Eye (tissue), 1 donor: ENCODE measurements at places on chromosomes 7 and 10.

DNA sequence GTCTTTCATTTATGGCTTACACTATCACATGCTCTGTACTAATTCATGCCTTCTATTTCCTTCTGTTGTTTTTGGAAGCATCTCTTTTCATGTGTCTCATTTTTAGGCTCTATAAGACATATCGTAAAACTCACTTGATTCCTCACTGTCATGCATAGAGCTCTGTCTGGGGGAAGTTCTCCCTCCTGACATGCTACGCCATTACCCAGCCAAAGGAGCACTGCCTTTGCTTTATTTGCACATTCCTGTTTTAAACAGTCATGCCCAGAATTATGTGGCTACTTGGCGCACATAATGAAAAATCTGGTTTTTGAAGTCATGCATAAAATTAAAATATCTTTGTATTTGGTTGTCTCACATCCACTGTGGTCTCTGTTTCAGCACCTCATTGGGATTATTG, 17.6 kb upstream of the AKR1C3 start:
- DNase-seq, result no peak

DNA sequence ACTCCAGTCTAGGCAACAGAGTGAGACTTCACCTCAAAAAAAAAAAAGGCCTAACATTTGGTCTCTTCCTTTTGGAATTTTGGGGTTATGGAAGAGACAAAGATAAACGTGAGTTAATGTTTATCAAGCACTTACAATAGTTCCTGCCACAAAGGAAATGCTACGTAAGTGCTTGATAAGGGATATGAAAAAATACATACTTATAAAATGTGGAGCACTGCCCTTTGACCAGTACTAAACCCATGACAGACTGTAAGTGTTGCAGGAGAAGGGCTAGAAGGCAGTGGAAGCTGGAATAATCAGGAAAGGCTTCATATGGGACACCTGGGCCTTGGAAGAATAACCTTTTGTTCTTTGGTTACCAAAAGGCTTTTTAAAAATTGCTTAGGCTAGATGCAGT, 25.5 kb downstream of the TMEM248 start:
- no peak for DNase-seq

GRCh38 chr7:120436487-120437060, 163.6 kb downstream of the KCND2 start:
- DNase-seq, result no peak

DNA sequence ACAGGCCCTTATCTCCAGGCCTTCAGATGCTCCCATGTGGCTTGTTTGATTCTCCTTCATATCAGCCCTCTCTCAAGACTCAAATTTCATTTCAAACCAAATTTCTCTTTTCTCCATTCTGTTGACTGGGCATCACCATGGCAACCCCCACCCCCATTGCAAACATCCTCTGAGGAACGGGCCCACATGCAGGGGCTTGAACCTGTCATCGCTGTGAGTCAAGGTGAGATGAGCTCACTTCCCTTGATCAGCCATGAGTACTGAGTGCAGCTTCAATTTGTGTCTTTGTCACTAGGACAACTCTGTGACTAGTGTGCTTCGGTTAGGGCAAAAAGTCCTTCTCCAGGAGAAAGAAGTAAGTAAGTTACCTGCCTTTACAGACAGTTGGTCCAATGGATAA, 41.9 kb downstream of the CALML3 start:
- DNase-seq, result no peak

- DNase-seq, result peak; percentile 75
These were observed 176.2 kb upstream of the NOBOX start for GRCh38 chr7:144579687-144580086.

DNA sequence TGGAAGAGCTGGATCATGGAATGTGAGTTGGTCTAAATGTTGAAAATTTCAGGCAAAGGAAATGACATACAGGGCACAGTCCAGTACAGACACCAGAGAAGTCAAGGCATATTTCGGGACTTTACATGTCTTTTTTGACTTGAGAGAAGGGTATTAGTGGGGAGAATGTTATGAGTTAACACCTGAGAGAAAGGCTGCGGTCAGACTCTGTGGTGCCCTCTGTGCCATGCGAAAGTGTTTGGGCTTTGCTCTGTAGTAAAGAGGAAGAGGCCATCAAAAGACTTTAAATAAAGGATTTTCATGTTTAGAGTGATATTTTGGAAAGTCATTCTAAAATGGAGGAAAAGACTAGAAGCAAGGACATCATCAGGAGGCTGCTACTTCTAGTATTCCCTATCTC, 607.4 kb downstream of the CCSER2 start:
- no peak for DNase-seq

- DNase-seq, result no peak
These were observed 172.5 kb downstream of the CCDC7 start for GRCh38 chr10:32618482-32618881.

GRCh38 chr10:73097305-73097670, 622 bp upstream of the P4HA1 start:
- DNase-seq, result no peak

GRCh38 chr7:43584195-43584586, 1.3 kb downstream of the STK17A start:
- DNase-seq, result peak; percentile 41

GRCh38 chr7:13201628-13202027, 514.2 kb downstream of the ARL4A start:
- no peak for DNase-seq

DNA sequence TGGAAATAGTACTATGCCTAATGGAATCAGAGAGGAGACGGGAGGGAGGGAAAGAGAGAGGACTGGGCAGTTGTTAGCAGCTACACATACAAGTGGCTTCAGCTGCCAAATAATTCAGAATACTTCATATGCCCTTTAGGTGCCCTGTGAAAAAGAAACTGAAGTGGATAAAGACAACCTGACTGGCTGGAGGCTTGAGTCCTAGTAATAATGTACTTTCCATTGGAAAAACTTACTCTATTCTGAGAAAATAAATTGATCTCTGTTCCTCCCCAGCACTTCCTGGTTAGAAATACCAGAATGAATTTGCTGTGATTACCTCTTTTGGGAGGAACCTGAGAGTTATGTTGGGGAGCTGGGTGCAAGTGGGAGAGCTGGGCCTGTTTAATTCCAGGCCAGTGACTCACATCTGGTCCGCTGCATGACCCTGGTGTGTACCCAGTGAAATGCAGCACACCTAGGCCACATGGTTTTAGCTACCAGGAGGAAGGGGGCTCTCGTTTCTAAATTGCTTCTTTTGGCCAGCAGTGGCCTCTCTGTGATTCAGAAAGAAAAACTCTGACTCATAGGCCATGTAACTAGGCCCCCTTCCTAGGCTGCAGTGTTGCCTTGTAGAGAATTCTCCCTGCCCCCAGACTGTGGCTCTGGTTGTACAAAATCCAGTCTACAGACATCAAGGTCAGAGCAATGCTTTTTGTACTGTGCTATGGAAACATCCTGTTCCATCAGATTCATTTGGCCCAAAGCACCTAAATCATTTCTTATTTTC, 6.5 kb downstream of the AGFG2 start:
- peak; percentile 38 for DNase-seq

DNA sequence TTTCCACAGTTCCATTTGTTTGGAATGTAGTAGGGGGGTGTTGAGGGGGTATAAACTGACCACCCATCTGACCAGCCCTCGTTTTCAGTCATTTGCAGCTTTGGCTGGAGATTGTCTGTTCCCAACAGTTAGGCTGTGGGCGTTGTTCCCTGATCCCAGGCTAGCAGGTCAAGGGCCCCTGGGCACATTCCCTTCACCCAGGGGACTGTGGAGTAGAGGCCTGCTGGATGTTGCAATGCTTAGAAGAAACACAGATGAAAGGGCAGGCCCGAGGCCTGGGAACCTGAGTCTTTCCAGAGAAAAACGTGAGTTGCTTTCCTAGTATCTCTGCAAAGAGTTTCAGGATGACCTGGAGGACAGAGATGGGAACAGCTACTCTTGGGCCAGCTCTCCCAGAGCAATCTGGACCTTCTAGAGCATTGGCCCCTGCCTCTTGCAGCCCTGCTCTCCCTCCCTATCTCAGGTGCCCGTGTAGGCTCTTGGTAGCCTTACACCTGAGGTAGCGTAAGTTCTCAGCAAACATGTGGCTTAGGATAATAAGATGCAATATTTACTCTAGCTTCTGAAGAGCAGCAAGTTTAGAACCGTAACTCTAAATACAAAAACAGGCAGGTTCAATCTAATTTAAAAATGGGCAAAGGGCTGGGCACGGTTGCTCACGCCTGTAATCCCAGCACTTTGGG, 99.4 kb upstream of the EFCAB10 start:
- no peak for DNase-seq

GRCh38 chr7:126449611-126450268, 803.0 kb downstream of the GRM8 start:
- DNase-seq, result no peak

- peak; percentile 67 for DNase-seq
These were observed 110.0 kb upstream of the SFMBT2 start for GRCh38 chr10:7520507-7521485.

DNA sequence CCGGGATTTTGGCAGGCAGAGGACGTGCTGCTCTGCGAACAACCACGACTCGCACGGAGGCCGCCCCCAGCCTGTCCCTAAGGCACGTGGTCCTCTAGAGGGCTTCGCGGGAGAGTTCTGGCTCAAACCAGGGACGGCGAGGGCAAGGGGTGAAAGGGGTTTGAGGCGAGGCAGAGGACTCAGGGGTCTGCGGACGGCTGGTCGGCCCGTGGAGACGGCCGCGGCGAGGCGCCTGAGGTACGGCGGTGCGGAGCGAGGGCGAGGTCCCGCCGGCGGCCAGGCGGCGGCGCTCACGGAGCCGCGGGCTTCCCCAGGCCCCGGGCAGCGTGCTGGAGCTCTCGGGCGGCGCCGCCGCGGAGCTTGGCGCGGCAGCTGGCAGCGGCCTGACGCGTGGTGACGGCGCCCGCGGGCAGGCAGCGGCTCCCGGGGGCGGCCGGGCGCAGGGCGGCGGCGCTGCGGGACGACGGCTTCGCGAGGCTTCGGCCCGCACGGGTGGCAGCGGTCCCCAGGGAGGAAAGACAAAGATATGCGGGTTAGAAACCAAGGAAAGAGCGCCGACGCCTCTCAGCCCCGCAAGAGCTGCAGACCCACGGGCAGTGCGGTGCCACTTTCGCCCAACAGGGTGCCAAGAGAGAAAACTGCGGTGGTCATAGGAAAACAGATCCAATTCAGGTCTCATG, 44.8 kb downstream of the ZNF800 start:
- DNase-seq, result peak; percentile 83

DNA sequence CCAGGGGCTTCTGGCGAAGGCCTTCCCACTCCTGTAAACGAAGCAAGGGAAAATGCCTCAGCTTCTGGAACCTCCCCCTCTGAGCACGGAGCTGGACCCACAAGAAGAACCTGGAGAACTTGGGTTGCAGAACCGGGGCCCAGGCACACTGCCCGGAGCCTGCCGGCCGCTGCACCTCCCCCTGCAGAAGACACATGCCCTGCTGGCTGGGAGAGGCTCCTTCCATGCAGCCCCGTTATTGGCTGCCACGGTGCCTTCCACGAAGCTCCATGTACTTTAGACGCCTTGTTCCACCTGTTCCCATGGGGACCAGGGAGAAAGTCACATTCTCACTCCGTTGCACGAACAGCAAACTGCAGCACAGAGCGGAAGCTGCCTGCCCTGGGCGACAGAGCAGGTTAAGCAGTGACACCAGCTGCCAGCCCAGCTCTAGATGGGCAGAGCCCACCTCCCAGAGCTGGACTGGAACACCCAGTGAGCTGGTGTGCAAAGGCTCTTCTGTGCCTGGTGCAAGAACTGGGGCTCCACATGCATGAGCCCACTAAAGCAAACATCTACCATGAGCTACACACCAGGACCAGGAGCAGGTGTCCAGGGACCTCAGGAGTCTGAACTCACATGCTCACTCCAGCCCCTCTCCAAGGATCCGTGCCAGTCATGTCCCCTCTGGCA, 70.1 kb downstream of the TNS3 start:
- DNase-seq, result peak; percentile 70

DNA sequence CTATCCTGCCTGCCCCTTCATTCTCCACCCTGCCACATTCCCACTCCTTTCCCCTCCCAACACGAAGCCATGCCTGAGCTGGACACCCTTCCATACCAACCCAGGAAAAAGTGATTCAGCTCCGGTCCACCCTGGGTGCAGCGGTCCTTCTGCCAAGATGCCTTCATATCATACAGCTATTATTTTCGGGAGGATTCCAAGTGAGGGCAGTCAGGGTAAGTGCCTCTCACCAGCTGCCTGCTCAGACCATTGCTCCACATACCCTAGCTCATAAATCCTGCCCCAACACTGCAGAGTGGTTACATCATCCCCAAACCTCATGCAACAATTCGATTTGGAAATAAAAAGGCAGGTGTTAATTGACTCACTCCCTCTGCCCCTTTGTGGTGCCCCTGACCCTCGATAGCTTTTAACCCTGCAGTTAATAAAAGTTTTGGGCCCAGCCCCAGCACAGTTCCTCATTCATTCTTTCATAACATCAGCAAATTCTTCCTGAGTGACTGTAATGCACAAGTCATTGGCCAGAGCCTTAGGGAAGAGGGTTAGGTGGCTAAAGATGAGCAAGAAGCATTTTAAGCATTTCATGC, 42.6 kb downstream of the ZNF503 start:
- DNase-seq, result no peak

- peak; percentile 29 for DNase-seq
These were observed 211.8 kb upstream of the FOXK1 start for GRCh38 chr7:4470246-4470645.

GRCh38 chr10:50593523-50594376, 30.0 kb downstream of the SGMS1 start:
- DNase-seq, result no peak

DNA sequence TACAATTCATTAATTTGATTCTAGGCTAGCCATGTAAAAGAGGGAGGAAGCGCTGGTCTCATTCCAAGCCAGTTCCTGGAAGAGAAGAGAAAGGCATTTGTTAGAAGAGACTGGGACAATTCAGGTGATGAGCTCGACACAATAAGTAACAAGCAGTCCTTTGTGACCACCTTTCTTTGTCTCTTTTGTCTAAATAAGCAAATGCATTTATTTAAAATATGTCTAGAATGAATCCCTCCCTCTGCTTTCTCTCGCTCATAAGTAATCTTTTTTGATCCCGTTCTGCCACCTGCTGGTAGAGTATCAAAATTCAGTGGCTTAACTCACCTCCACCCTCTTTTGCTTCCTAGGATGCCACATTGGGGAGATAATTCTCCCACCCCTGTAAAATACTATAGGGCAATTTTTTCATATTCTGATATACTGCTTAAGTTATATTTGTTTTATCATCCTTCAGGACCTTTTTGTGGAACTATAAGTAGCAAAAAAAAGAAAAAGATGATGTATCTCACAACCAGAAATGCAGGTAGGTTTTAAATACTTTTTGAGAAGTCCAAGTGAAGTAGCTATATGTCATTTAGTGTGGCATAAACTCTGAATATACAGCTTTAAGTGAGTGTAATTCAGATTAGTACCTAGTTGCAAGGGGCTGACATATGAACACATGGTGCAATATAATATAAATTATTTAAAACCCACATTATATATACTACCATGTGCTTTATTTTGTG, 91.5 kb downstream of the GSDME start:
- DNase-seq, result peak; percentile 82
